ENCODE measurements at places on chromosomes 11 and 22.

DNA sequence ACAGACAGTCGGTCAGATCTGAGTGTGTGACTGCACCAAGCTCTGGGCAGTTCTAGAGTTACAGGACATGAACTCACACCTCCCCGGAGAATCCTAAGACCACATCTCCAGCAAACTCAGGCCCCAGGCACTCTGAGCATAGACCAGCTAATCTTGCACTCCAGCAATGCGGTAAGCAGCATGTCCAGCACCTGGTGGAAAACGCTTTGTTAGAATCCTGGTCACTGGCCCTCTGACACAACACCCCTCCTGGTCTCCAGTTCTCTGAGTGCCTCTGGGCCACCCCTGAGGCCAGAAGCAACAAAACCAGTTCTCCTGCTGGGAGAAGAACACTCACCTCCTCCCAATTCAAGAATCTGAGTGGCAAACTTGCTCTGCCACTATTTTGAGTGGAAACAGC is 82.7 kb upstream of the TMEM45B start:
- no peak for DNase-seq

DNA sequence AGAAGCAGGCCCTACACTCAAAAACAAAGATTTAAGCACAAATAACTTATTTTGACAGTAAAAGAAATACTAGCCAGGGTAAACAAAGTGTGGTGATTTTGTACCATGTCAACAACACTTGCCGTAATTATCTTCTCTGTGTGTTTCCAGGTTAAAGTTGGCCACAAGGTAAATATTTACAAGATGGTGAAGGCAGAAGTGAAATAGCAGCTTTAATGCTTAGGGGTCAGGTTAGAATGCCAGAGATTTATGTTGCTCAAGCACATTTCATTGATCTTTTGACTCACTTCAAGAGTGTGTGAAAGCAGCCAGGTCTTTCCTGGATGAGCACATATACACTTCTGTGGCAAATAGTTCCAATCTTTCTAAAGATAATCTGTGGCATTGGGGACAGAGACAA is 270.2 kb upstream of the LUZP2 start:
- no peak for DNase-seq

GRCh38 chr11:68009391-68010089 is 587 bp upstream of the ALDH3B1 start:
- peak; percentile 55 for DNase-seq

DNA sequence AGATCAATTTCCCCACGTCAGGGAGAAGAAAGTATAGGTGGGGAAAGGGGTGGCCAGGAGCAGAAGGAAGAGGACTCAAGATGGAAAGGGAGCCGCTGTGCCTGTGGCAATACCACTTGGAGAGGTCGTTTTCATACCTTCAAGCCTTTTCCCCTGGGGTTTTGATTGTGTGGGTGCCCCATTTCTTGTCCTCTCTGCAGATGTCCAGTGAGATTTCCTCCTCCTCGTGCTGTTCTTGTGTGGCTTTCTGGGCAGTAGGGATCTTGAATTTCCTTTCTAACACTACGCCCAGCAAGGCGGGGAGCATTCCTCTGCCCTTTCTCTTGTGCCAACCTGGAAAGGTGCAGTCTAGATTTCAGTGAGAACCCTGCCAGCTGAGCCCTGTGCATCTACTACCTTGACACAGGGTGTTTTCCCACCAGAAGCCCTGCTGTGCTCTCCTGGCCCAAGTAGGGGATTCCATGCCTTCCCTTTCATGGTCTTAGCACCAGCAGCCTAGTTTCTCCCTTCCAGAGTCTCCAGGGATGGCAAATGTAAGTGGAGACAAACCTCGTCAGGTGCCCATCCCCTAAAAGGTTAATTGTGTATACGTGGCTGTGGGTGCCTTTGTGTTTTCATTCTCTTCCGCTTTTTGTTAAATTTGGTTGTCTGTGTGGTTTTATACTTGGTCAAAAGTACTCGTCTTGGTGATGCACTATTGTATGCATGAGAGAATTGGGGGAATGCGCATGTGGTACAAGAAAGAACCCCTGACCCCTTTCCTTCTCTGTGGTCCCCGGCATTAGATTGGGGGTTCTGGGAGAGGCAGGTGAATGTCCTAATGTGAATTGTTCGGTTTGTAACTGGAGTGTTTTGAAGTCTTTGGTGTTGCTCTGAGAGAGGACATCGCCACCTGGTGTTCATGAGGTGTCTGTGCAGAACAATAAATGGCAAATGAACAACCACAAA is 71.4 kb upstream of the MPEG1 start:
- DNase-seq = peak; percentile 46

DNA sequence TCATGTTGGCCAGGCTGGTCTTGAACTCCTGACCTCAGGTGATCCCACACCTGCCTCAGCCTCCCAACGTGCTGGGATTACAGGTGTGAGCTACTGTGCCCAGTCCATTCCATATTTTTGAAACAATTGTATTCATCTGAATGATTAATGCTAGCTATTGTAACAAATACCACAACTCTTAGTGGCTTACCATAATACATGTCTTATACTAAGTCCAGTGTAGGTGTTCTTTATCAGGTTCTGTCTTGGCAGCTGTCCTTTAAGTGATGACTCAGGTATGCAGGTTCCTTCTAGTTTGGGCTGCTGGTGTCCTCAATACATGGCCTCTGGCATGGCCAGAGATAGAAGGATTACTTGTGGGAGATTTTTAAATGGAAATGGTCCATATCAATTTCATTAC is 39.0 kb downstream of the UVRAG start:
- no peak for DNase-seq

DNA sequence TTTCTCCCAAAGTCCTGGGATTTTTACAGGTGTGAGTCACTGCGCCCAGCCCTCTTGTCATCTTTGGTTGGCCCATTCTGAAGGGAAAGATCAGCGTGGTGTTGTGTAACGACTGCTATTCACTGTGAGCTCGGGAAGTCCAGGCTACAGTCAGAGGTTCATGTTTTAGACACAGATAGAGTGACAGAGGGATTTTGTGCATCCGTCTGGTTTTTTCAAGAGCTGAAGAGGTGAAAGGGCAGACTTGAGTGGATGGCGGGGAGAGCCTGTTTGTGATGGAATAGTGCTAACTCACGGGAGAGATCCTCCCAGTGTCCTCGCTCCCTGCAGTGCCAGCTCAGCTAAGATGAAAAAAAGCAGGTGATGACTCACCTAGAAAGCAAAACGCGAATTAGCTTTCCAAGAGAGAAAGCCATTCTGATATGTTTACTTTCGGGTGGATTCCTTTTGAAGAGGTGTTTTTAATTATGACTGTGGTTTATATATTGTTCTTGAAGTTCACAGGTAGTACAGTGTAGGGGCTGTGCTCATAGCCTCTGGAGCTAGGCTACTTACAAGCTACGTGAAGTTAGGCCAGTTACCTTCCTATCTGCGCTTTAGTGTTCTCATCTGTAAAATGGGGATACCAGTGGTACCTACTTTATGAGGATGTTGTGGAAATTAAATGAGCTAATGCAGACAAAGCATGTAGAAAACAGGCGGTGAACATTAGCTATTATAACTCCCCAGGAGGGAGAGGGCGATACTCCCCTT is 67.2 kb downstream of the C11orf91 start:
- peak; percentile 70 for DNase-seq

- no peak for DNase-seq
Observed at GRCh38 chr11:115848611-115849010, 344.4 kb upstream of the CADM1 start.

DNA sequence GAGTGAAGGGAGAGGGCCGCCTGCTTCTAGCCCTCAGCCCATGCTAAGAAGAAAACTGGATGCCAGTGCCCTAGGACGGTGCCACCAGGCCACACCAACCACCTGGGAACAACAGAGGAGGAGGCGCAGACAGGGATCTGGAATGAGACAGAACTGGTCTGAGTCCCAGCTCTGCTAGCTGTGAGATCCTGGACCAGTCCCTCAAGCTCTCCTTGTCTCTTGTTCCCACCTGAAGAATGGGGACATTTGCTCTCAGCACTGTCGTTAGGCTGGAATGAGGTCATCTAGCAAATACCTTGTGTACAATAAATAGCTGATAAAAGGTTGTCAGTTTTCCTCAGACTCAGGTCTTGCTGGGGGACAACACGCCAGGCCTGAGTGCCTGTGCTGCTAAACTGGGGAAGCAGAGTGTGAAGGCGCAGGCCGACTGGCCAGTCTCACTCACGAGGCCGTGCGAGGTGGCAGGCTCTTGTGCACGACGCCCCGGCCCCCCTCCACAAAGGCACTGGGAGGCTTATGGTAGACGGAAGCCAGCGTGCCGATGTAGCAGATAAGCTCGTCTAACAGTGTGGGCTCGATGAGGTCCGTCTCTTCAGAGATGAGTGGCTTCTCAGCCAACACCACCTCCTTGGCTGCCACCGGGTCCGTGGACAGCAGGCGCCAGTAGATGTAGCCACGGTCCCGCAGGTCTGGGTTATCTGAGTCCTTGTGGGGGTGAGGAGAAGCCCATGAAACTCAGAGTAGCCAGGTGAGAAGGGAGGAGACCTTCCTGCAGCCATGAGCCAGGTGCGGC is 25.8 kb upstream of the RASL10A start:
- DNase-seq = no peak

DNA sequence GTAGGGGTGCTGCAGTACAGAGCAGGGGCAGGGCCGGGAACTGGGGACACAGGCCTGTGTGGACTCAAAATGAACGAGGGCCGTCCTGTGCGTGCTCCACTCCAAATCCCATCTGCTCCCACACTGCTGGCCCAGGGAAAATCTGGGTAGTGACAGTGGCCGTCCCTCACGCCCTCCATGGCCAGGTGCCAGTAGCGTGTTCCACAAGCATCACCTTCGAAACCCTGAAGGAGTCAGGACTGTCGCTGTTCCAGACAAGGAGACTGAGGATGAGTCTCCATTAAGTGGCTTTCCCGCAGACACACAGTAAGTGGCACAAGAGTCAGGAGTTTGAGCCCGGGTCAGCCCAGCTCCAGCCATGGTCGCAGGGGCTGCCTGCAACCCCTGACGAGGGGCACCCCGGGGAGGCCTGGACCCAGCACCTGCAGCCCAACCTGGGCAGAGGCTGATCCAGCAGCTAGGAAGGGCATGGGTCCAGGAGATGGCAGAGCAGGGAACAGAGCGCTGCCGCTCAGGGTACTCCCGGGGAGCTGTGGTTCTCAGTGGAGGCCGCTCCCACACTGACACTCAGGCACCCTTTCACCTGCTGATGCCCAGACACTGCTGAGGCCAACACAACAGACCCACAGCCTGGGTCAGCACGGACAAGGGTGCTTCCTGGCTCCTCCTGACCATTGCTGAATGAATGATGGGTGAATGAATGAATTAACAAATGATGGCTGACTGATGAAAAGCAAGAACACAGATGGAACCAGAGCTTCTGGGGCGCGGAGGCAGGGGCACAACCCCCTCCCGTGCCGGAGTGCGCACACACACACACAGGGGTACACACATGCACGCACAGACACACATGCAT is 35.3 kb downstream of the IGF2 start:
- no peak for DNase-seq

DNA sequence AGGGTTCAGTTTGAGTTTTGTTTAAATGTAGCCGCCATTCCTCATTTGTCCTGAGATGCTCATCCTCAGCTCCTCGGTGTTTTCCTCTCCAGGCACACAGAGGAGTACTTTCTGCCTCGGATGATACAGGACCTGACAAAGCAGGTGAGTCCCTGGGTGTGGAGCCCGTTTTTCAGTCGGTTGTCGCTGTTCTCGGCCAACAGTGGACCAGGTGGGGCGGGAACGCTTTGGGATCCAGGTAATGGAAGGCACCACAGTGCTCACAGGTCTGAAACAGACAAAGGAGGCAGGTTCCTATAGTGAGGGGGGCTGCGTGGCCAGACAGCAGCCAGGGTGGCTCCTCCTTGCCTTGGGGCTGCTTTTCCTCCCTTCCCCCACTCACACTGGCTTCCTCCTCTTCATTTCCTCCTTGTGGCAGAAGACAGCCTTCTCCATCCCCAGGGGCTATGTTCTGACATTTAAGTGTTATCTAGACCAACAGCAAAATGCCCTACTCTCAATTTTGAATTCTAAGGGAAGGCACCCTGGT is 19.4 kb downstream of the NADSYN1 start:
- no peak for DNase-seq

DNA sequence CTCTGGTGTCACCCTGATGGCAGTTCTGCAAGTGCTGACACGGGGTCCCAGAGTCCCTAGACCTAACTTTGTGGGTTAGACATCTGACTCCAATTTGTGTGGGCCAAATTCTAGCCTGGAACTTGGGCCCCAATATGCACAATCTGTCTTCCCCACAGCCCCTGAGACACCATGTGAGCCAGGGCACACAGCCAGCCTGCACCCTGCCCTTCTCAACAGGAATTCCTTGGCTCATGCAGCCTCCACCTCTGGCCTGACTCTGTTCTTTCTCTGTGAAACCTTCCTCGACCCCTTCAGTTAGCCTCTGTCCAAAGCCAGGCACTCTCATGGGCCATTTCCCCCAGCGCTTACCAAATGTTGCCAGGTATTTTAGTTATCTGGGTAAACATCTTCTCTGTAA is 59.1 kb upstream of the POU2AF1 start:
- no peak for DNase-seq

Data from AG10803 (cell line).